H54 (cell line): ENCODE measurements at places on chromosomes 3 and 15.

- no peak for DNase-seq
Observed at GRCh38 chr3:132167870-132168269, 133.1 kb upstream of the CPNE4 start.

DNA sequence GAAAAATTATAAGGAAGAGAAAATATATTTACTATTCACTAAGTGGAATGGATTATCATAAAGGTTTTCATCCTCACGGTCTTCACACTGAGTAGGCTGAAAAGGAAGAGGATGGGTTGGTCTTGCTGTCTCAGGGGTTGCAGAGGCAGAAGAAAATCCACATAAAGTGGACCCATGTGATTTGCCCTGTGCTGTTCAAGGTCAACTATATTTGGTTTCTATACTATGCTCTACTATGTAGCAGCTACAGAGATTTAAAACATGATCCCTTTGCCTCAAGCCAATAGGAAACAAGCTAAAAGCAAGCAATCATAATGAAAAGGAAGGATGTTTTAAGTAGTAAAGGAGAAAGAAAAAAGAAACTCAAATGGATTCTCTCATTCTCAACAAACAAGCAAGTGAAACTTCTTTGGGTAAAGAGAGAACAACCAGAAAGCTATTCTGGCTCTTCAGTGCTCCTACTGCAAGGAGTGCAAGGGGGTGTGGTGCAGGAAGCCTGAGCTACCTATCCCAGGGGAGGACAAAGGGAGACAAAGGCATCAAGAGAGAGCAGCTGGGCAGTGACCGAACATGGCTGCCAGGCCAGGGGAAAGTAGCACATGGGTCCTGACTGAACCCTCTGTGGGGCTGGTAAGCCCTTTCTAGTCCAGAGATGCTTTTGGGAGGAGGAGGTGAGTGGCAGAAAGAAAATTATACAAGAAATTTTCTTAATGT is 35.9 kb downstream of the SFMBT1 start:
- DNase-seq, result no peak

DNA sequence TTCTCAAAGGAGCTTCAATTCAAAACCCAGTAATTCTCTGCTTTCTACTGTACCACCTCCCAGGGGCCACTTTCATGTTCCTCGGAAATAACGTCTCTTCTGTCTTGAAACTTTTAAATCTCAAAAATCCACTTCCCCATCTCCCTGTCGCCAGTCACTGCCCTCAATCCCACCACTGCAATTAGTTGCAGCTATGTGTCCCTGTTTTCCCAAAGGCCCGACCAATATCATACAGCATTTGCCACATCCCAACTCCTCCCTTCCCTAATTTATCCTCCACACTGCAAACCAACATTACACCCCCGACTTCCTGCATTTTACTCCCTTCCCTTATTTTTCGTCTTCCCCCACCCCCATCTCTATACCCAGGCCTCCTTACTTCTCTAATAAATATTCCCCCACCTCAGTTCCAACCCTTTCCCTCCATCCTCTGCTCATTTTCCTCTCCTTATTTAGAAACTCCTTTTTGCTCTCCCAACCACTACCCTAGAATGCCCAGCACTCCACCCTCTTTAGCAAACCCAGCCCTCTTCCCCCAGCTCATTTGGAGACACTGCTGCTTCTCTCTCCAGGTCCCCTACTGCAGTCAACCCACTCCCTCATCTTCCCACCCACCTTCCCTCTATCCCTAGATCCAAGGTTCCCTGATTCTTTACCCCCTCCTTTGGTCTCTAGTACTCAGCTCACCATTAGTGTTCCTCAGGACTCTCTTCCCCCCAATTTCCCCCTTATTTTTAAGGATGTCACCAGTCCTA is 1.1 kb downstream of the NPTN start:
- no peak for DNase-seq

DNA sequence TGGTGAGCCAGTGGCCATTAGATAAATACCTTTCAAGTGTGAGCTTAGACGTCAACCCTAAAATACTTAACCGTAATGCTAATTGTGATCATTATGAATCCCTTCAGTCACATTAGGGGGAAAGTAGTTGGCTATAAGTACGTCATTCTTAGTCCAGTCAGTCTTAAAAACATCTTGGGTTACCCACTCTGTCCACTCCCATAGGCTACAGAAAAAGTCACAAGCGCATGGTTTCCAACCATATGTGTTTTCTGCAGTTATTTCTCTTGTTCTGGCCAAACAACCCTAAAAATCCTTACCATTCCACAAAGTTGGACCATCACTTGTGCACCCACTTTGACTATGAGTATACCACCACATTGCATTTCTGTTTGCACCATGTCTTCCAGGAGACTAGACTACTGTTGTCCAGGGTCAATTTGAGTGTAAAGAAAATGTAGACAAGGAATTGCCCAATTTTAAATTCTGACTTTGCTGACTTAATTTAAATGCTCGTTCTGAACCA is 3.3 kb downstream of the RPL15 start:
- DNase-seq, result no peak

DNA sequence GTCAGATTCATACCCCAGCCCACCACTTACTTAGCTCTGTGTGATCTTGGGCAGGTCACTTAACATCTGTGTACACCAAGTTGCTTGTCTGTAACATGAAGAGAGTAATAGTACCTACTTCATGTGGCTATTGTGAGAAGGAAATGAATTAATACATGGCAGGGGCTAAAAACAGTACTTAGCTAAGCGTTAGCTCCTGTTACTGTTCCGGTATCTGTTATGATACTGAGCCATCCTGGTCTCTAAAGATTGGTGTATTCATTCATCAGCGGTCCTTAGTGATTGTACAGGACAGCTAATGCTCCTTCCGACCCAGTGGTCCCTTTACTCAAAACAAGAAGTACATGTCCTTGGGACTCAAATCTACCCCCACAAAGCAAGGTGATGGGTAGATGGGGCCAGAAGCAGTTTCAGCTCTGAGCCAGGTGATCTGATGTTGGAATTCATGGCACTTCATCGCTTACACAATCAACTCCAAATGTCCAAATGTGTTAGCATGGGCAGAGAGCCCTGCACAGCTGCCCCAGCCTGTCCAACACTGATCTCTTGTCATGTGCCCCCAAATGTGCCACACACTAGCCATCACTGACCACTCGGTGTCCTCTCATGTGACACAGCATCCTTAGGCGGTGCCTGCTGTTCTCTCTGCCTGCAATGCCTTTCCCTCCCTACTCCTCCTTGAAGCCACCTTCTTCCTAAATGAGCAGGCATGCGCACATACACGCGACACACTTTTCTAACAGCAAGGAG is 84.1 kb downstream of the RARB start:
- no peak for DNase-seq

- DNase-seq, result no peak
Observed at GRCh38 chr15:66786708-66787488, 84.9 kb downstream of the SMAD6 start.

- DNase-seq, result no peak
Observed at GRCh38 chr15:33913459-33913858, 54.8 kb upstream of the CHRM5 start.

DNA sequence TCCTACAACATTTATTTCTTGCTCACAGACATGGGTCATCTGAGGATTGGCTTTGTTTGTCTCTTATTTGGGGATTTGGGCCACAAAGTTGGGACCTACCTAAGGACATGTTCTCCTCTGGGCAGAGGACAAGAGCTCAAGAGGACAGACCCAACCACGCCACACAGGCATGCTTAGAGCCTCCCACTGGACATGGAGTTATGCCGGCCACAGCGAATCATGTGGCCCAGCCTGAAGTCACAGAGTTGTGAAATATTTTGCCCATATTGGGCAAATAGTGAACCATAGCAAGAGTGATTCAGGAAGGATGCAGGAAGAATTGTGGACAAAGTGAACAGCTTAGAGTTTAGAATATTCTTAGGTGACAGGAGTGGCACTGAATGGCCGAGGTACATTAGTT is 9.9 kb downstream of the TRAK1 start:
- no peak for DNase-seq

DNA sequence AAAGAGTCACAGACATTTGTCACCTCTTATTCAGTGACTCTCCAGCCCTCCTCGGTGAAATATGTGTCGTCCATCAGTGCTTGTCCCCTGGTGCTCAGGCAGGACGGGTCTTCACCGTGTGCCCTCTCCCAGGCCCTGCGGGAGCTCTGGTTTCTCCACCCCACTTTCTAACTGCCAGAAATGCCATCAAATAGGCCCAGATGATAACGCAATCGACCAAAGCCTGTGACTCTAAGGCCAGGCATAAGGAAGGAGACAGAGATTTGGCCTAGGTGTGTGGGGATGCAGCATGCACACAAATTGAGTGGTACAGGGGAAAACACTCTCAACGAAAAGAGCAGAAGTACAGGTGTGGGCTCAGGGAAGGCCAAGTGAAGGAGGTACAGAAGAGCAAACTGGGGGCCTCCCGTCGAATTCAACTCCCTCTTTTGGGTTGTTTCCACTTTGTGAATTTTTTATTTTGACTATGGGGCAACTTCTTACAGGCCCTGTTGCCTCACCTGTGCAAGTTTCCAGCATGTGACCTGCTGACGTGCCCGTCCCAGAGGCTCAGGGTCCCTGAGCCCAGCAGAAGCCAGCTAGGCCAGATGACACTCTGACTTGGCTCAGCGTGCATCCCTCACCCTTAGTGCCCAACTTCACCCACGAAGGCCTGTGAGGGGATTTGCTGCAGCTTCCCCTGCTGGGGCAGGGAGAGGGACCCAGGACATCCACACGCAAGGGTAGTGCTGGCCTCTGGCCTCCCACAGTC is 4.7 kb downstream of the NUP210 start:
- no peak for DNase-seq

DNA sequence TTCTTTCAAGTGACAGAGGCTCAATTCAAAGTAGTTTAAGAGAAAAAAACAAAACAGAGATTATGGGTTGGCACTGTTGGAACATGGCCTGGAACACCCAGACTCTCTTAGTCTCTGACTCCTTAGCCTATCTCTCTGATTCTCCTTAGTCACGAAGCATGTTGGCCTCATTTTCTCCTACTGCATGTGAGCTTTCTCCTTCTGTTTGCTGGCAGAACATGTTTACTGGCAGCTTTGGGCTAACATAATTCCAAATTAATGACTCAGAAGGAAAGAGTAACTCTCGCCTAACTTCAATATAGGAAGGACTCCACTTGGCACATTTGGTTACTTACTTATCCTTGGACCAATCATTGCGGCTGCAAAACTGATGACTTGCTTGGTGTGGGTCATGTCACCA is 21.7 kb upstream of the CCDC39 start:
- no peak for DNase-seq

- DNase-seq, result no peak
Observed at GRCh38 chr3:52820736-52821135, 9.7 kb downstream of the ITIH4 start.

DNA sequence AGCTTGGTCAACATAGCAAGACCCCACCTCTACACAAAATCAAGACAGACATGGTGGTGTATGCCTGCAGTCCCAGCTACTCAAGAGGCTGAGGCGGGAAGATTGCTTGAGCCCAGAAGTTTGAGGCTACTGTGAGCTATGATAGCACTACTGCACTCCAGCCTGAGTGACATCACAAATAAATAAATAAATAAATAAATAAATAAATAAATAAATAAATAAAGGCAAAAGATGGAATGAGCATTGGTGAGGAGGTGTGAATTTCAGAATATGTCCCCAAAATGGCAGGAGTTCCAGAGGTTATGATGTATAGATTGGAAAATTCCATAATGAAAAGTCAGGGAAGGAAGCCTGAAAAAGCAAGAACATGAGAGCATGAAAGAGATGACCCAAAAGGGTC is 249.9 kb downstream of the MEX3B start:
- DNase-seq, result no peak

GRCh38 chr3:107377151-107377550 is at the start of gene CCDC54:
CCDC54 (plus strand) TSS chr3:107377439; CDS start chr3:107377588, 149 bp downstream.
- DNase-seq, result no peak

GRCh38 chr15:50890751-50891150 is 17.7 kb upstream of the AP4E1 start:
- no peak for DNase-seq

DNA sequence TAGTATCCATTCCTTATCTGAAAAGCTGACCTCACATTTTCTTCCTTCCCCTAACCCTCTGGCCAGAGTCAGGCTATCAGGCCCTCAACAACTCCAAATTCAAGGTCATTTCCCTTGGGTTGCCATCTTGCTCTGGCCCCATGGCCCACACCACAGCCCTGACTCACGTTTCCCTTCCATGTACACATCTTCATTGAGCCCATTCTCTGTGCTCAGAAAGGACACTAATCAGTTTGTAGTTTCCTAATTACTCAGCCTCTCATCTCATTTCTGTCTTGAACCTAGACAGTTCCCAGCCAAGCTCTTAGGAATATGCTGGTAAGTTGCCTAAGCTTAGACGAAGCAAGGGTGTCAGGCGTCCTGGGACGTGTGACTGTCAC is 14.9 kb downstream of the TGM5 start:
- no peak for DNase-seq
